ENCODE measurements at places on chromosomes 5 and 9.

DNA sequence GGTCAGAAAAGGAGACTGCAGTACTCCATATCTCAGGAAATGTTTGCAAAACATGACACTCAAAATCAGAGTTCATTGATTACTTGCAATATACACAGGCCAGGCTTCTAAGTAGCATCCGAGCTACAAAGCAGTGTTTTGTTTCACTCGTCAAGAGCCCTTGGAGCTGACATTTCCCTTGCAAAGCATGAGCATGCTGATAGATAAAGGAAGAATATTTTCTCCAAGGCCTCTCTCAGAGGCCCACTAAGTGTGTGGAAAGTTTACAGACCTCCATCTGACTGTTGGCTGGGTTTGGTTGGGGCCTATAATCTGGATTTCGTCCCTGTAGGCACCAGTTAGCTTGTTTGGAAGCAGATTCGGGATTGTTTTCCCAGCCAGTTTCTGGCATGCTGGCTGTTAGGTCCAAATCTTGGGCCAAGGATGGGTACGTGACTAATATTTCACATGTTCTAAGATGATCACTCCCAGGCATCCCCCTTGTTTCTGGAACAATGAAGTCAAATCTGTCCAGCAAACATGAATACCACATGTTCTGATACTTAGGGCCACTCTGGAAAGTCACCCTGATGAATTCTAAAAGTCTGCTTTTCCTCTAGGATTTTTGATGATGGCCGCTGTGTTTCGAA, 161.3 kb downstream of the RFK start:
- no peak for DNase-seq

GRCh38 chr5:98793223-98793622, 19.8 kb downstream of the RGMB start:
- DNase-seq = no peak

- no peak for DNase-seq
Measured at GRCh38 chr9:95055851-95056551, 261.5 kb downstream of the FANCC start.

GRCh38 chr9:16514131-16514530, 356.3 kb downstream of the BNC2 start:
- no peak for DNase-seq

GRCh38 chr5:141602606-141603005, 16.2 kb downstream of the DIAPH1 start:
- no peak for DNase-seq

- DNase-seq = no peak
Measured at GRCh38 chr9:68538200-68538599, 2.5 kb downstream of the TMEM252 start.

DNA sequence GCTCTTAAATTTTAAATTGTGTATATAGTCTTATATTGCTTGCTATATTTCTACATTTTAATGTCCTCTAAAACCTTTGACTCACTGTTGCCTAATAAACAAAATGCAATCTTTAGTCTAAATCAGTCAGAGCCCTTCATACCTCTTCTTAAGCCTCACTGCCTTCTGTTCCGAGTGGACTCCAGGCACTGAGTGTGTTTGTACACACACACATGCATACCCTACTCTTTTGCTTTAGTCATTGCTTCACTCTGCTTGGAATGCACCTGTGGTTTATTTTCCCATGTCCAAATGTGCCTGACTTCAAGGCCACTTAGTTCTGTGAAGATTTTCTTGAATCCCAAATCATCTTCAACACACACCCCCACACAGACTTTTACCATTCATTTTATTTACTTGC, 60.9 kb downstream of the SLC12A2 start:
- no peak for DNase-seq

- DNase-seq = no peak
Measured at GRCh38 chr9:115665519-115665918, 488.1 kb upstream of the PAPPA start.

DNA sequence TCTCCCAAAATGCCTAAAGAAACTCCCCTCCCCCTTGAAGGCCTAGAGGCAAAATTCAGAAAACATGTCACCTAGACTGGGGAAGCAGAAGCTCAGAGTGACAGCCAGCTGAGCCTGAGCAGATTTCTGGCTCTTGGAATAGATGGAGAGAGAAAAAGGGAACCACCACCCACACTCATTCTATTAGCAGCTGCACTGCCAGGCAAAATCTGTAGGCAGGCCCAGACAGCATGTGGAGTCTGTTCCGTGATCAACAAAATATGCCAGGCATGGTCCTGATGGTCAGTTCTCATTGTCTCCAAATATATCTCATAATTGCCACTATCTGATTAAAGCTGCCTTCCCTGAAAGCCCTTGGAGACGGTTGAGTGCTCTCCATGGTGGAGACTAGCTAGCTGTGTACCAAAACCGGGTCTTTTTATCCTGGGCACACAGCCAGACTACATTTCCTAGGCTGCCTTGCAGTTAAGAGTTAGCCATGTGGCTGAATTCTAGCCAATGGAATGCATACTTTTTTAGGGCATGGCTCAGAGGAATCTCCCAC, 131.7 kb upstream of the GPR151 start:
- DNase-seq = no peak

All from stimulated activated CD8-positive, alpha-beta memory T cell treated with anti-CD3 and anti-CD28 coated beads, Interleukin-15, amount 100 ng/mL, for 24 hours (primary cell).